ENCODE measurements at places on chromosomes 12 and 14.

DNA sequence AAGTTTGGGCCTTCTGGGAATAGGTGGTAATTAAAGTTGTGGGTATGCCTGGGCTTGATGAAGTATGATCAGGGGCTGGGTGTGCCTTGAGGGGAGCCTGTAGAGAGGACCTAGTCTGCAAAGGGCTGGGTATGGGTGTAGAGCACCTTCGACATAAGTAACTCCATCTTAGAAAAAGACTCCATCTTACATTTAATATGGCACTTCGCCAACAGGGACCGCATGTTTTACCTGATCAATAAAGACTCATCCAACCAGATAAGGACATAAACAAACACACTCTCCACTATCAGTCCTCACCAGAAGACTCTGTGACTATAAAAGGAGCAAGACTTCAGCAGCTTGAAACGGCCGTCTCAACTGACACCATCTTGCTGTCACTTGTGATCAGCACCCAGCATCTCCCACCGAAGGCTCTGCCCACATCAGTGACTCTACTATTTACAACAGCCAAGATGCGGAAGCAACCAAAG lies 23.5 kb upstream of the GPR68 start:
- DNase-seq = peak; percentile 56

GRCh38 chr14:78412475-78412874 lies 242.3 kb downstream of the NRXN3 start:
- DNase-seq = no peak

DNA sequence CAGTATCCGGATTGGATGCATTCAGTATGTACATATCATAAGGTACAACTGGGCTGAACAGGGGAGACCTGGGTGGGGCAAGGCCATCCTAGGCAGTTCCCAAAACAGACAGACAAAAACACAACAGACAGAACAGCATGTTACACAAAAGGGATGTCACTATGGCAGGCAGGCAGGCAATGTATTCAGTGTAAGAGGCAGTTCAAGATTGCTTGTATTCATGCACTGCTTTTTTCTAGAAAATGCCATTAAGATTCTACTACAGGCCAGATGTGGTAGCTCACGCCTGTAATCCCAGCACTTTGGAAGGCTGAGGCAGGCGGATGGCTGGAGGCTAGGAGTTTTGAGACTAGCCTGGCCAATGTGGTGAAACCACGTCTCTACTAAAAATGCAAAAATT lies 3.5 kb downstream of the TBPL2 start:
- DNase-seq = no peak

DNA sequence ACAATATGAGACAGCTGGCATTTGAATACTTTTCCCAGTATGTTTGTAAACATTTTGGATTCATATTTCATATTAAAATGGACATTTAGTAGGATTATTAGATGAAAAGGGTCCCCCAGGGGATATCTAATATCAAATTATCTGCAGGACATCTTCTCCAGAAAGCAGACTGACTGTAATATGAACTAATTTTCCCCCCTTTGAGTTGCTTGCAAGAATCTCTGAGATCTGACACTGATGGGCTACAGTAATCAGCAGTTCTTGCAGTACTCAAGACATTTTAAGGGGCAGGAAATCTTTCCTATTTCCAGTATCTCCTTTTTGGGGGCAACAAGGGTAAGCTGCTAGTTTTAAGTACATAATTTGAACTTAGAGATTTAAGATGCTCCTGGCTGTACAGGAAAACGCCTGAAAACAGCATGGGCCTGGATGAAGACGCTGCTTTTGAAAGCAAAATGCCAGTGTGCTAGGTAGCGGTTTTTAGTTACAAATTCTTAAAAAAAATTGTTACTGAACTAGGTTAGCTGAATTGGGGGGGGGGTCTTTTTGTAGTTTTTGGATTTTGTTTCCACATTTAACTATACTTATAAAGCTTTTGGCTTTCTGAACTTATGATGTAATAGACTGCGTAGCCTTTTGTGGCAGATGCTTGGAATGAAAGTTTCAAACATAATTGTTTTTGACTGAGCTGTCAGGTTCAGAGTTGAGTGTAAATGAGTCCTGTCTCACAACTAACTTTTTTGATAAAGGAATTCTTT lies 2.2 kb downstream of the FRMD6 start:
- DNase-seq = no peak

DNA sequence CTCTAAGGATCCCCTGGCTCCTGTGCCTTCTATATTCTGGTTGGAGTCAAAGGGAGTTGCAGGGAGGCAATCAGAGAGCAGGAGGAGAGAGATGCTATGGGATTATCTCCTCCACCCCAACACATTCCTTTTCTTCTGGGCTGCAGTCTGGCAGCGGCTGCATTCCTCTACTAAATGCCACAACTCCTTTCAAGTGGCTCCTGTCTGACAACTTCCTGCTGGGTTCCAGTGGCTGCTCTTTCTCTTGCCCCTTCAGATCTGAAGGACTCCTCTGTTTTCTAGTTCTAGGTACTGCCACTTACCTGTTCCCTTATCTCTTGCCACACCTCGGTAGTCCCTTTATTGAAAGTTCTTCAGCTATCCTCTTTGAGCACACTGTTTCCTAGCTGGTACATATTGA lies 425.0 kb downstream of the SNAPC1 start:
- no peak for DNase-seq

DNA sequence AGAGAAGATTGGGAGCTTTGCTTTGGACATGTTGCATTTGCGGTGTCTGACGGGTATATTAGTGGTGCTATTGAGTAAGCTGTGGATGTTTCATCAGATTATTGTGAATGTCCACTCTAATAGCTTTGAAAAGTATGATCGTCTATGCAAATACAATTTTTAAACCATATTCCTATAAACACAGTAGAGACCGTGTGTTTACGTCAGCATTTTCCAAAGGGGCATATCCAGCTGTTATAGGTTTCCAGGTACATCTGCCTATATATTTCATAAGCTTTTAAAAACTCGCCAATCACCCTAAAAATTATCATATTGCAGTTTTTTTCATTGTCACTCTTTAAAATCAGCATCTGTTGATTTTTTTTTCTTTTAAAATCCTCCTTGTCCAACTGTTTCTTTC lies 91.7 kb downstream of the NKX2-1 start:
- no peak for DNase-seq

DNA sequence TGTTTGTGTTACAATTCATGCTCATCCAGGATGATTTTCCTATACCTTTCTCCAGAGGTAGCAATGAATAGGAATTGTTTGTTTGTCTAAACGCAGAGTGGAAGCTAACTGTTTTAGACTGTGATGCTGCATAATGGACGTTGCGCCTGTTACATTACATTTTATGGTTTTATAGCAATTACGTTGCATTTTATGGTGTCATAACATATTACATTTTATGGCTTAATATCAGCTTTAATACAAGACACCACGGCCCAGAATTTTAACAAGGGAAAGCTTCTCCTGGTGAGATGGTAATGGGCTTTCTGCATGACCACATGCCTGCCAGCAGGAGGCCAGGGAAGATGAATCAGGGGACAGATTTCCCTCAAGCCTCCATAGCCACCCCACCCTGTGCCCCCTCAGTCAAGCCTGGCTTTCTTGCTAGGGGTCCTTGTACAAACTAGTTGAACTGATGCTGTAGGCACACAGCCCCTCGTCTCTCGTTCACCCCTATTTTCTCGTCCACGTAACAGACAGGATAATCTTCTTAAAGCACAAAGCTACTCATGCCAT lies 56.5 kb downstream of the HSPB8 start:
- peak; percentile 21 for DNase-seq

- DNase-seq = no peak
Measured at GRCh38 chr12:510071-510825, 50.5 kb downstream of the B4GALNT3 start.

DNA sequence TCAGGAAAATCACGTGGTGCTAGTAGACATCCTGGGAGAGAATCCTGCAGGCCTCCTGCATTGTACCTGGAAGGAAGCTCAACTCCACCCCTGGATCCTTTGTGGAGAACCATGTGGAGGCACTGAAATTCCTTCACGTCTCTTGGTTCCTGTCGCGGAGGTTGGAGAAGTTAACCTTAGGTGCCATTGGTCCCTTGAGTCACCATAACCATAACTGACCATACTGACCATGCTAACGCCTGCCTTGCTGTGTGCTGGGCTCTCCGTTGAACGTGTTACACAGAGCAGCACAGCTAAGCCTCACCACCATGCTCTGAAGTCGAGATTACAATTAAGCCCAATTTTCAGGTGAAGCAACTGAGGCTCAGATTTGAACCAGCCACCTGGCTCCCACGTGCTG lies 18.6 kb downstream of the C14orf132 start:
- DNase-seq = no peak

- peak; percentile 34 for DNase-seq
Measured at GRCh38 chr14:35883677-35884293, 57.6 kb downstream of the BRMS1L start.

DNA sequence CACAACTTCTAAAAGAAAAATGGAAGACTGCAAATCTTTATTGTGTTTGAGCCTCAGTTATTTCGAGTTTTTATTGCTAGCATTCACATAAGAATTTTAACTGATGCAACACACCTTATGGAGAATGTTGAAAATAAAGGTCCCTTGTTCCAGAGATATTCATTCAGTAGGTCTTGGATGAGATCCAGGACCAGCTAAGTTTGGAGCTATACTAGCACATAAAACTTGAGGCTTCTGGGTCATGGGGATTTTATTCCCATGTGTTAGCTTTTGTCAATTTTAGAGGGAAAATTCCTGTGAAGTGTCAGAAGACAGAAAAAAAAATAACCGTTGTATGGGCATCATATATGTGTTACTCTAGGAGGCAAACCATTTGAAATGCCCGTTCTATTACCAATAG lies 693.2 kb upstream of the MIS18BP1 start:
- DNase-seq = no peak

DNA sequence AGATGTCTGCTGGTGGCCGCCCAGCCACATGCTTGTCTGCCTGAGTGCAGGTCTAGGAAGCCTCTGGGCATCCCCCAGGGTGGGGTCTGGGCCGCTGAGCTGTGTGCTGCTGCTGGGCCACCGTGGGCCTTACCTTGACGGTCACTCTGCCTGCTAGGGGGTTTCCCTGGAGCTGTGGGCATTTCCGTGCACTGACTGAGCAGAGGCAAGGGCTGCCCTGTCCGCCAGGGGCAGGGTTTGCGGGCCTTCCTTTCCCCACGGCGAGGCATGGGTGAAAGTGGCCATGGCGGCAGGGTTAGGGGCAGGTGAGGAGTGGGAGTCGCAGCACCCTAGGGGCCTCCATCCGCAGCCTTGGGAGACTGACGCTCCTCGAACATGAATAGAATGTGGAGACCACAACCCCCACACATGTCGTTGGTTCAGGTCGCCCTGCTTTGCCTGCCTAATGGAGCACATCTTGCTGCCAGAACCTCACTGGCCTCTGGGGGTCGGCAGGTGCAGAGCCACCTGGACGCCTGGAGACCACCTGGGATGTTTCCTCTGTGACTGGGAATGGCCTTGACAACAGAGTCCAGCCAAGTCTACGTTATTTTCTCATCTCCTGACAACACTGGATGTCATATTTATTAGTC lies 2.5 kb downstream of the ZBTB42 start:
- DNase-seq = no peak

DNA sequence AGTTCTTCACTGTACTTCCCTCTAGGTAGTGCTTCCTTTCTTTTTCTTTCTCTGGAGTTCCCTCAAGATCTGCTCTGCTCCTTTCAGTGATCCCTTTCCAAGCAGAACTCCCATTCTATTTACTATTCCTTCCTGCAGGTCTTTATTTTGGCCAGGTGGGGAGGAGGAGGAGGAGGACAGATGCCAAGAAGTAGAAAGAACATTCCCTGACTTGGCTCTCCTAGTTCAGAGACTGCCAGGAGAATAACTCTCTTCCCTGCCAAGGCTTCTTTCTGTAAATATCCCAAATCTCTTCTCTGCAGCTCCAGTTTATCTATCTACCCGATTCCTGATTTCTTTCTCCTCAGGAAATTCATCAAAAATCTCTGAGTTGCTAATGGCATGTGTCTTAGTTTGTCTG lies 229.6 kb upstream of the TMEM260 start:
- no peak for DNase-seq

DNA sequence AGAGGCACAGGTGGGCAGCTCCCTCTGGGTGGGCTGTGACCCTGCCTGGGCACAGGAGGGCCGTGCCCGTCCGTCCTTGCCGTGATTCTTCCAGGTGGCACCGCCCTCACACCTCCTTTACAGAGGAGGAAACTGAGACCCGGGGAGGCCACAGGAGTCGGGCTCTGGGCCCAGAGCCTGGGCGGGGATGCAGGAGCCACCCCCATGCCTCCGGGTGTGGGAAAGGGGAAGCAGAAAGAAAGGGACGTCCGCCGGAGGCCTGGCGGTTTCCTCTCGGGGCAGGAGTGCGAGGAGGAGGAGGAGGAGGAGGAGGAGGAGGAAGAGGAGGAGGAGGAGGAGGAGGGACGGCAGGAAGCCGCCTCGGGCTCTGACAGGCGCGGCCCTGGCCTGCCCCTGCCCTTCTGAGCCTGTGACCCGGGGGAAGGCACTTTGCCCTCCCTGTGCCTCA lies 23.0 kb downstream of the SH2B3 start:
- no peak for DNase-seq

DNA sequence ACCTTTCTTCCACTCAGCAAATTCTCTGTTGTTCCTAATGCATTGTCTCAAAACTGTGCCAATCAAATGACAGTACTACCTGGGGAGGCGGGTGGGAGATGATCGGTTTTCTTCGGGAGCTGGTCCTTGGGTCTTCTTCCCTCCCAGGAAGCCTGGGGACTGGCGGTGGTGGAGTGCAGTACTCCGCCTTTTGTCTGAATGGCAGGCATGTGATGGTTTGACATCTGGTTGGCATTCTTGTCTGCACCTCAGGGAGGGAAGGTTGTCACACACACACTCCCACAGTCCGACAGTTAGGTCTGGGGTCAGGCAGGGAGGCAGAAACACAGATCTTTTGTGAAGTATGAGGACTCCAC lies 114.8 kb downstream of the SNAPC1 start:
- no peak for DNase-seq

DNA sequence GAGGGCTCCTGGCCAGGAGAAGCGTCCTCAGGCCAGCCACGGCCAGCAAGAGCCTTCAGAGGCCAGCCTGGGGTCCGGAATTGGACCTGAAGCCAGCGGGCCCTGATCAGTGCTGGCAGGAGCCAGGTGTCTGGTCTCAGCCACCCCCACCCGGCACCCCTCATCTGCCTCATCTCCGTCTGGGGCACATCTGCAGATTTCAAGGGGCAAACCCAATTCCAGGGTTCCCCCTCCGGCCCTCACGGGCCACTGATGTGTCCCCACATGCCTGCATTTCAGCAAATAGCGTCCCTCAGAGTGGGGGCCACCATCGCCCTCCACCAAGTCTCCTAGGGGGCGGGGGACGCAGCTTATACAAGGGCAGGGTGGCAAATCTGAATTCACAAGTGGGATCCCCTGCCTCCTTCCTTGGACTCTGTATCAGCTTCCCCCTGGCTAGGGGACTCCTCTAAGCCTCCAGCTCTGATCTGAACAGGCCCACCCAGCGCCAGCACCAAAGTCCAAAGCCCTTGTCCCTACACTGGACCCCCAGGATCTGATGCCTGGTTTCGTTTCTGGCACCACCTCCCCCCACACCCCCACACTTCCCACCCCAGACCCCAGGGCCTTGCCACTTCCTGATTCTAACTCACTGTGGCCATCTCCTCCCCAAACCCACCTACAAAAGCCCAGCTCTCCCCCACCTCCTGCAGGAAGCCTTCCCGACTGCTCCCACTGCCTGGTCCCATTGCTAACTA lies 10.1 kb downstream of the TMEM179 start:
- no peak for DNase-seq

- DNase-seq = no peak
Measured at GRCh38 chr12:2084553-2085296, 31.9 kb downstream of the CACNA1C start.
